NCI-H1694 treated with DMSO at 0.1 percent for 48 hours (cell line): ENCODE measurements at places on chromosomes 7 and 10.

DNA sequence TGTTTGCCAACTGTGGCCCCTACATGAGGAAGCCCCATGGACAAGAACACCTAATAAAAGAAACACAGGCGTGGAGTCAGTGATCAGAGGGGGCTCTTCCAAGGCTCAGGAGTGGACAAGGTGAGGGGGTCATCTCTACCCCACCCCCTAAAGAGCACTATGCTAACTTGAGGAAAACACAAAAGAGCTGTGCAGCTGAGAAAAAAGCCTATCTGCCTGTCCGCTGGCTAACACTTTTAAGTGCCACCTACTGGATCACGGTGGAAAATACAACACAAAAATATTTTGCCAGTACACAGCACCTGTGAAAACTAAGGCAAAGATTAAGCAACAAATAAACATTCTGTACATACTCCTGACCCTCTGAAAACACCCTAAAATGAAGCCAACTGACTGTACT, 53.1 kb upstream of the COBL start:
- no peak for DNase-seq

DNA sequence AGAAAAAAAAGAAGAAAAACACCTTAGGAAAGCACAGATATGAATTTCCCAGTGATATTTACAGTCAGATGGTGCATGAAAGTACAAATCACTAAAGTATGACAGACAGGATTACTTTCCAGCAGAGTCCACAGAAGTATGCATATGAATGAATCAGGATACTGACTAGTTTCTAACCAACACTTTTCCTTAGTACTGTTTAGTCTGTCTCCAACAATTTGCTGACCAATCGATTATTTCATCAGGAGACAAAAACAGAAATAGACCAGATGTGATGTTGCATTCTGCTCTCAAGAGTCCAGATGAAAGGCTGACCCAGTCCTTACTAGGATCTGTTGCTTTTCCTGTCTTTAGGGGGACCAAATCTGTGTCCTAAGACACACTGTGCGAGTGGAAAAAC, 14.6 kb downstream of the SLC35B4 start:
- no peak for DNase-seq

- DNase-seq, result no peak
Measured at GRCh38 chr7:2224934-2225333, 7.8 kb downstream of the MAD1L1 start.

DNA sequence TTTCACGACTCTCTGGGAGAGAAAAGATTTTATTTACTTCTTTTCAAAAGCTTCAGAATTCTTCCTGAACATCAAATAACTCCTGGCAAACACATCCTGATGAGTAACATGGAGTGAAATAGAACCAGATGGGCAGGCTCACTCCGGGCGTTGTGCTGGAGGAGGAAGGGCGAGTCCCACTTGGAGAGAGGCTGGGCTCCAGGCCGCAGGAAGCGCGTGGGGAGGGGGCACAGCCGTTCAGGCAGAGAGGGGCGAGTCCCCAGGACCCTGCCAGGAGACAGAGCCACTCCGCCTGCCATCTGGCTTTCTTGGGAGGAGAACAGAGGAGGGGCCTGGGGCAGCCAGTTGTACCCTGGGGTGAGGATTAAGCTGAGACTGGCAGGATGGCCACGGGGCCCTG, 265.9 kb upstream of the ZMIZ1 start:
- peak; percentile 74 for DNase-seq

GRCh38 chr7:24781106-24781505, 23.8 kb upstream of the GSDME start:
- no peak for DNase-seq

DNA sequence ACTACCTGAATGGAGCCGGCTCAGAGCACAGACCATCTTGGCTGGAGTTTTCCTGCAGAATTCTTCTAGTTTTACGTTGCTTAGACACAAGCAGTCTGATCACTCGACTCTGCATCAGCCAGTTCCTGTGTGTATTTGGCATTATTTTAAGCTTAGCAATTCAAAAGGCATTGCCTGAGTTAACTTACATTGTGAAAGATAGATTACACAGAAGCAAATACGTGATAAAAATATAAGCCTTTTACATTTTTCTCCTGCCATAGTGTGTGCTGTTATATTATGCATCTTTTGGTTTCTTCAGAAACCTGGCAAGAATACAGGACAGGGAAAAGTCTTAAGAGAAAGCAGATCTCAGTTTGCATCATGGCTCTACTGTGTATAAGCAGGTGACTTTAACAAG, 98.1 kb downstream of the LRRC4 start:
- DNase-seq, result no peak
